Stimulated activated CD4-positive, alpha-beta T cell treated with anti-CD3 and anti-CD28 coated beads, Interleukin-4, amount 100 ng/mL, for 48 hours (primary cell): ENCODE measurements at places on chromosomes 2 and 18.

- DNase-seq: no peak
Measured at GRCh38 chr2:235979753-235980435, 188.3 kb downstream of the GBX2 start.

DNA sequence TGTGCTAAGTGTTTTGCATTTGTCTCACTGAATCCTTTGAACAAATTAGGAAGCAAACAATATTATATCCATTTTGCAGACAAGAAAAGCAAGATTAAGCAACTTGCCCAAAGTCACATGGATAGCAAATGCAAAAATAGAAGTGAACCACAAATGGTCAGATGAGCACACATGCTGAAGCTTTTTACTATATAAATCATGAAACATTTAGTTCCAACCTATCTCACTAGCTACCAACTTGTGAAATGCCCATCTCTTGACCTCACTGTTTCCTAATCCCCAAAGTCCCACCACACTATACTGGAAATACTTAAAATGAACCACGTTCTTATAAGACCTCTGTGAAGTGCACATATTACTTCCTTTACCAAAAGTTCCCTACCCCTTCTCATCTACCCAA, 380.5 kb downstream of the ERBB4 start:
- DNase-seq: no peak

- DNase-seq: no peak
Measured at GRCh38 chr2:239294571-239295054, 106.2 kb downstream of the HDAC4 start.

GRCh38 chr18:10010611-10011015, 96.8 kb downstream of the VAPA start:
- no peak for DNase-seq

GRCh38 chr18:50011813-50012435, 183.0 kb downstream of the MYO5B start:
- no peak for DNase-seq
